Calu3 (cell line): ENCODE measurements at places on chromosomes 1 and 21. TPM values are rescaled to one million over a fixed set of nuclear protein-coding genes. Genes with fewer than 3 reads are reported as not detected.
A peak's percentile ranks its signal among the peaks of the same experiment; 100 is the strongest.

DNA sequence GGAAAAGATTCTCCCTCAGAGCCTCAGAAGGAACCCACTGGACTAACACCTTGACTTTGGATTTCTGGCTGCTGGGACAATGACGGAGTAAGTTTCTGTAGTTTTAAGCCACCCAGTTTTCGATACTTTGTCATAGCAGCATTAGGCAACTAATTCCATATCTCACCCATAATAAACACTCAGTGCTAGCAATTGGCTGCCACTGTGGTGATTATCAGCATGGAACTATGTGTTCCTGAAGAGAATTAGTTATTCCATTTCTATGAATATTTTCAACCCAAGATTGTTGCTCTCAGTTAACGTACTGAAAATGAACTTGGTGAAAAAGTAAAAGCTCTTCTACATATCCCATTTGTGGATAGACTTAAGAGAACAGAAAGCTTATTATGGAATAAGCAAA lies 299.3 kb downstream of the DISC1 start:
- no peak for DNase-seq

- DNase-seq = peak; percentile 78
Measured at GRCh38 chr1:12601700-12602658, 16.0 kb downstream of the DHRS3 start.

The FOXE3 gene
- total RNA-seq = not detected in 2 replicates

DNA sequence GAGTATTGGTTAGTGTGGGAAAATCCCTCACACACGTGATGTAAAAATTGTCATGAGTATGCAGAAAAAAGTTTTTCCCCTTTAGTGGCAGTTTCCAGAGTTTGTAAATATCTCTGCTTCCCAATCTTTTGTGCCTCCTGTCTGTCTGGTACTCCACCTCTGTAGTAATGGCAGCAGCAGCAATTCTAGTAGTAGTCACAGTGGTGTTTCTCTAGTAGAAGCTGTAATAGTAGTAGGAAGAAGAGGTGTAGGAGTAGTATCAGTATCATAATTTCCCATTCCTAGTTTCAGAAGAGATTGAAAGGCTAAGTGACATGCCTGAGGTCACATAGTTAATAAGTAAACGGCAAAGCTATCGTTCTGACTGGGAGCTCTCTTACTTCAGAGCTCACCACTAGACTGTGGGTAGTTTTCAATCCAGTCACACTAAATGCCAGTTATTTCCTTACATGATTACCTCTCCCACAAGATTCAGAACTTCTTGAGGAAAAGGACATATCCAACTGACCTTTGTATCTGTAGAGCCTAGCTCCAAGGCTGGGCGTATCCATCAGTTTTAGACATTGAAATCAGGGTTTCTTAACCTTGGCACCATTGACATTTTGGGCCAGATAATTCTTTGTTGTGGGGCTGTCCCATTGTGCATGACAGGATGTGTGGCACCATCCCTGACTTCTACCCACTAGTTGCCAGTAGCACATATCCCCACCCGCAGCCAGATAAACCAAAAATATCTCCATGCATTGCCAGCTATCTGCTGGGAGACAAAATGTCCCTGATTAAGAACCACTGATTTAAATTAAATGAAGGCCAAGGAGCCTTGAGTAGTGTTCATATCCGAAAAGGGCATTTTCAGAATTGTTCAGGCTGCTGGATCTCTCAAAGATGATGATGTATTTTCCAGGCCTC lies 135.9 kb downstream of the FGGY start:
- DNase-seq = no peak

DNA sequence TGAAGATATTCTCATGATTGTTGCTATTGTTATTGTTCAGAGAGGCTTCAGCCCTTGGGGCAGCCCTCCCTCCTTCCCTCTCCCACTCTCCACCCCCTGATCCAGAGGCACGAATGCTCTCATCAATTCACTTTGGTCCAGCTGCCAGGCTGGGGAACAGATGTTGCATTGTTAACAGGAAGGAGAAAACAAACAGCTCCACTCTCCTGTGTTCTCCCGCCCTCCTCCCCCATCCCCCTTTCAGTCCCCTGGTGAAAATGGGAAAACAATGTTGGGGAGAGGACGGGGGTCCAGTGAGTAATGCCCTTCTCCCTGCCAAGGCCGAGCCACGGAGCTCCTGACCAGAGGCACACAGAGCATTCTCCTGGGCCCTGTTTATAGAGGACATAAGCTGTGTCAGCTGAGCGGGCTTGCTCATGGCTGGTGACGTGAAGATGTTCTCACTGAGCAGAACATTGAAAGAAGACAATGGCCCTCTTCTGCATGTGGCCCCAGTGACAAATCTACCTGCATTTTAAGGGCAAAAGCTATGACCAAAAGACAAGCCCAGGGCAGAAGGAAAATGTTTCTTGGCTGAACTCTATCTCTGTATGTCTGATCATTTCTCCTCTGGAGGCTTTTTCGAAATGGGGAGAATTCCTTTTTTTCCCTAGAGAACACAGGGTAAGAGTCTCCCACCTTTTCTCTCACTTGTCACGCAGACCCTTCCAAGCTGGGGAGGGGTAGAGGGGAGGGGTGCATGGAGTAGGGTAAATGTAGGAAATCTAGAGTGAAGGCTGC lies 111.7 kb downstream of the GLUL start:
- DNase-seq = no peak

- no peak for DNase-seq
Measured at GRCh38 chr1:101769520-101769919, 227.2 kb downstream of the OLFM3 start.
